ENCODE measurements at places on chromosomes 2 and 18.

DNA sequence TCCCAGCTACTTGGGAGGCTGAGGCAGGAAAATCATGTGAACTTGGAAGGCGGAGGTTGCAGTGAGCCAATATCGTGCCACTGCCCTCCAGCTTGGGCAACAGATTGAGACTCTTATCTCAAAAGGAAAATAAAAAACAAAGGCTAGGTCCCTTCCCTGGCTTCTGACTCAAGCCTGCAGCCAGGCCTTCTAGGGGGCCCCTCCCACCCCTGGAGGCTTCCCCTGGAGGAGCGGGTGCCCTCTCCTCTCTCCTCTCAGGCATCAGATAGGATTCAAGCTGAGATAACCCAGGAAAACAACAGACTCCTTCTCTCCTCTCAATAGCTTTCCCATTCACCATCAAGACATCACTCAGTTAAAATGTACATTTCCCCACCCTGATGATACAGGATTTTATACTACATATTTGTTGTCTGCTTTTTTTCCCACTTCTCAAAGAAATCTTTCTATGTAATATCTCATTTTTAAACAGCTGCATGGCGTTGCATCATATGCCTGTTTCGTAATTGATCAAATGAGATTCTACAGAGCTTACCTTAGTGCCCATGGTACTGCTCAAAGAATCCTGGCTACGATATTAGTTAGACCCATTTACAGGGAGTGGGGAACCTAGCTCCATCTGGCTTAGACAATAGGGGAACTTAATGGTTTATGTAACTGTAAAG, 20.6 kb upstream of the C2orf72 start:
- peak; percentile 4 for DNase-seq

DNA sequence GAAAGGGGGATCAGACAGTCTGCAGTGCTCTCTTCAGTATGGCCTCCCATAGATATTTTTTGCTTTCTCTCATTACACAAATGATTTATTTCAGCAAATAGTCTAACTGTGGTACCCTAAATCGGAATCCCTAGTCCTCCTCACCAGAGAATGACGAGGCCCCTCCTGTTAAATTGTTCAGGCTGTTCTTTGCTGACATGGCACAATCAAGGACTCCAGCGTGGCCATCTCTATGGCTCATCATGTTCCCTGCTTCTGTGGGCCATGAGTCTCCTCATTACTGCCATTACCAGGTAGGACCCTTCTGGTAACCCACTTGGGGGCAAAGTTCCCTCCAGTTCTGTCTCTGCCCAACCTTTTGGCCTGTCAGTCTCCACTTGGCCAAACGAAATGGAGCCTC, 62.2 kb downstream of the NAB1 start:
- no peak for DNase-seq

DNA sequence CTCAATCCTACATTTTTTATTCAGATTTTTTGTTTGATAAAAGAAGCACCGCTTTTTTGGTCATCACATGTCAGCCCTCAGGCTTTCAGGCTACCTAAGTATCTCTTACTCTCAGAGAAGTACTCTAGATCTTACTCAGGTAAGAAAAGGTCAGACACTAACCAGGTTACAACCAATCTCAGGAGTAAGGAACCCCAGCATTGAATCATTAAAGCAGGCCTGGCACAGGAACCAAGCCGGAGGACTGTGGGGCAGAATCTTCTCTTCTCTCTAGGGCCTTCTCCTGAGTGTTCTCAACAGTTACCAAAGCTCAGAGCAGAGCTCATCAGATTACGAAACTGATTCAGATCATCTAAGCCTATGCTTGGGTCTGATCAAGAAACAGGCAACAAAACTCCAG, 28.2 kb downstream of the RBMS1 start:
- peak; percentile 38 for DNase-seq

- peak; percentile 50 for DNase-seq
These were observed 280.4 kb downstream of the C1D start for GRCh38 chr2:67782443-67782842.

GRCh38 chr18:61908661-61909060, 15.9 kb upstream of the RNF152 start:
- no peak for DNase-seq

DNA sequence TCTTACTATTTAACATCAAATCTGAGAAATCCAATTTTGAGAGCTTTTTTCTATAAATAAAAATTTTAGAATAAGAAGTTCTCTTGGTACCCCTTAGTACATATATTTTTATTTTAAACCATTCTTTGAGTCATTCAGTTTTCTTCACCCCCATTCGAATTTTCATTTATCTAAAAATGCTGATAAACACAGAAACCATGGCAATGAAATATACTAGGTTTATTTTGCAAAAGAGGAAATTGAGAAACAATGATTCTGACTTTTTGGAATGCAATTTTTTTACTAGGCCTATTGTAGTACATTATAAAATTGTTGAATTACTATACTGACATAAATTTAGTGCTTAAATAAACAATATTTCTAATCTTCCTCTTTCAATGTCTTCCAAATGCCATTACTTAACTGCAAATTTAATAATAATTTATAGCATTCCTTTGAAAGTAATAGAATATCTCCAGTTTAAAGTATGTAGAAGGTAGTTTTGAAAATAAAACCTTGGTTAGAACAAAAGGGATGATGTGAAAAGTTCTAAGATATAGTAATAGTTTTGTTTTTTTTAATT, 46.3 kb downstream of the TANK start:
- DNase-seq: no peak

DNA sequence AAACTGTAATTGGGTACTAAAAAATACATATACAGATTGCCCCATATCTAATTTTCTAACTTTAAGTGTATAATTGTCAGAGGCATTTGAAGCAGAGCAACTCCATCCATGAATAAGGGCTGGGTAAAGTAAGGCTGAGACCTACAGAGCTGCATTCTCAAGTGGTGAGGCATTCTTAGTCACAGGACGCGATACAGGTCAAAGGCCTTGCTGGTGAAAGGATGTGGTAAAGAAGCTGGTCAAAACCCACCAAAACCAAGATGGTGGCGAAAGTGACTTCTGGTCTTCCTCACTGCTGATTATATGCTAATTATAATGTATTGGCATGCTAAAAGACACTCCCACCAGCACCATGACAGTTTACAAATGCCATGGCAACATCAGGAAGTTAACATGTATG, 50.0 kb downstream of the SLC8A1 start:
- peak; percentile 95 for DNase-seq

DNA sequence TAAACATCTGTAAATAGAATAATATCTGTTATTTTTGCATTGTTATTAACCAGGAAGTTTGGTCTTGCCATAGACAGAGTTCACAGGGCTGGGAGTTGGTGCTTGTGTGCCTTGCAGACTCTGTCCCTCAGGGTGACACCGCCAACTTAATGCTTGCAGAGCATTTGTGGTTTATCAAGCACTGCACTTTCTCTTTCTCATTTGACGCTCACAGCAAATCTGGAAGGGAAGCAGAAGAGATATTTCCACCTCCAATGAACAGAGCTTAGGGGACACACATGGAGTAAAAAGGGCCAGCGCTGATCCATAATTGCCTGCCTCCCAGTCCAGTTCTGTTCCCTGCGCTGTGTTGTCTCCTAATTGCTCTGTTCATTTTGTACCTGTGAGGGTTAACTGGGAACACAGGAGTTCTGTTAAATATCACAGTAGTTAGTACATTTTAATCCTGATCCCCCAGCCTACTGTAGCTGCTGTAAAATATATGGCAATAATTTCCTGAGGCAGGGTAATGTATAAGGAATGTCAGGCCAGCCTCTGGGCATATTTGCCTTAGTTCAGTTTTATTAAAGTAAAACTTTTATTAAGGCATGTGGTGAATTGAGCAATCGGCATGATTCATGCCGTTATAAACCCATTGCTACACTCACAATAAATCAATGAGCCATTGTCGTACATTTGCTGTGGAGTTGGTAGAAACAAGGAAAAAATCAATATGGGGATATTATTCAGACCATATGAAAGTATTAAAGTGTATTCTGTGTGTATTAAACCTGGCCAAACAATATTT, 182.5 kb upstream of the OSR1 start:
- peak; percentile 97 for DNase-seq

All from fibroblast of mammary gland (primary cell).